Type B pancreatic cell (in vitro differentiated cells): ENCODE measurements at places on chromosomes 5 and 9. TPM values are rescaled to one million over a fixed set of nuclear protein-coding genes. Genes with fewer than 3 reads are reported as not detected.

DNA sequence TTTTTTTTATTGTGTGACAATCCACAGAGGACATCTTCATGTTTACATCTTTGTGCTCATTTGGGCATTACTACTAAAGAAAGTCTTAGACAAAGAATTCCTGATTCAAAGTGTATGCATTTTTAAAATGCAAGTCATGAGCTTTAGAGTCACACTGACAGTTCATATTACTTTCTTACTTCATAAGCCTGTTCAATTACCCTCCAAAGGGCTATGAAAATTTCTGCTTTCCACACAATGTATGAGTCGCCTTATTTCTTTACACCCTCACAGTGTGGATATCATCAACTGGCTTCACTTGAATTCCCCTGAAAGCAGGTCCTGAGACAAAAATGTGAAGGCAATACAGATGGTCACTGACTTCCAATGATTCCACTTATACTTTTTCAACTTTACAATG lies 280.4 kb upstream of the PTGER4 start:
- H3K4me1 ChIP-seq = peaks cover 11% of the 10 kb centered on the region
- no peak for DNase-seq
- H3K4me3 ChIP-seq = no peak overlapping the region
- H3K27me3 ChIP-seq = peaks cover 38% of the 10 kb centered on the region
- H3K36me3 ChIP-seq = no peaks in the 10 kb centered on the region

- H3K4me1 ChIP-seq = peaks cover 5% of the 10 kb centered on the region
- no peak overlapping the region for H3K4me3 ChIP-seq
- no peaks in the 10 kb centered on the region for H3K27me3 ChIP-seq
- no peak for DNase-seq
- no peaks in the 10 kb centered on the region for H3K36me3 ChIP-seq
These were observed 172.1 kb downstream of the SNX18 start for GRCh38 chr5:54689411-54690251.

GRCh38 chr5:128572051-128572929 lies 34.2 kb upstream of the FBN2 start:
- H3K27ac ChIP-seq = no peak overlapping the region
- H3K27me3 ChIP-seq = no peaks in the 10 kb centered on the region
- no peaks in the 10 kb centered on the region for H3K36me3 ChIP-seq
- DNase-seq = no peak
- H3K4me1 ChIP-seq = no peaks in the 10 kb centered on the region

DNA sequence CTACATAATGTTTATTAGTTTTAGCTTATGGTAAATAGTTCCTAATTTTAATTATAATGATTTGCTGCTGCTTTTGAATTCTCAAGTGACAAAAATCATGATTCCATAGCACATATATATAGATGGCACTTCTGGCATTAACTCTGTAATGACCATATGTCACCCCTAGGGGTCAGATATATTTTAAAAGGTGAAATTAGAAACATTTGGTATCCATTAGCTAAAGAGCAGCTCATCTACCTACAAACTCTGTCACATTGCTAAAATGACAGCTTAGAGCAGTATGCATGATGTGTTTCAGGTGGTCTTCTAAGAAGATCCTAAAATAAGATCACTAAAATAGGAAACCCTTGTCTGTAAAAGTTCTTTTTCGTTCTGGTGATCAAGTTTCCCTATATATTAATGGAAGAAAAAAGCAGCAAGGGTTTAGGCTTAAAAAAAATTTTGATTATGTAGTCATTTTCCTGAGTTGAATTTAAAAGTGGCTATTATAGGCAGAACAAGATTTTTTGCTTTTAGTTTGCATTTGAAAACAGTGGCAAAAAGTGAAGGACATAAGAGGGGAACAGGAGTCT lies 157.7 kb upstream of the POU5F2 start:
- no peaks in the 10 kb centered on the region for H3K27me3 ChIP-seq
- no peaks in the 10 kb centered on the region for H3K36me3 ChIP-seq
- no peak overlapping the region for H3K4me3 ChIP-seq
- peaks cover 8% of the 10 kb centered on the region for H3K4me1 ChIP-seq
- DNase-seq = no peak

- H3K36me3 ChIP-seq = no peaks in the 10 kb centered on the region
- peaks cover 5% of the 10 kb centered on the region for H3K4me1 ChIP-seq
- no peak overlapping the region for H3K4me3 ChIP-seq
- DNase-seq = no peak
- no peaks in the 10 kb centered on the region for H3K27me3 ChIP-seq
These were observed 21.7 kb downstream of the F2RL2 start for GRCh38 chr5:76601470-76601869.

GRCh38 chr9:78121488-78121887 lies 89.9 kb upstream of the GNAQ start:
- H3K36me3 ChIP-seq = no peaks in the 10 kb centered on the region
- H3K4me1 ChIP-seq = no peaks in the 10 kb centered on the region
- H3K27me3 ChIP-seq = peaks cover 10% of the 10 kb centered on the region
- H3K4me3 ChIP-seq = no peak overlapping the region
- DNase-seq = no peak

DNA sequence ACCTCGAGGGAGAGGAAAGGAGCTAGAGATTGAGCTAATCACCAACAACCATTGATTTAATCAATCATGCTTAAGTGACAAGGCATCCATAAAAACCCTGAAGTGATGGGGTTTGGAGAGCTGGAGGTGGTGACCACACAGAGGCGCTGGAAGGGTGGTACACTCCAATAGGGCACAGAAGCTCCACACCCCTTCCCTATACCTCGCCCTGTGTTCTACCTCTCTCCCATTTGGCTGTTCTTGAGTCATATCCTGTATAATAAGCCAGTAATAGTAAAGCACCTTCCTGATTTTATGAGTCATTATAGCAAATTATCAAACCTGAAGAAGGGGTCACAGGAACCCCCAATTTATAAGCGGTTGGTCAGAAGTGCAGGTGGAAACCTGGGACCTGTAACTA lies 18.3 kb downstream of the ACTL7B start:
- H3K27ac ChIP-seq = no peak overlapping the region
- H3K36me3 ChIP-seq = no peaks in the 10 kb centered on the region
- peaks cover 7% of the 10 kb centered on the region for H3K27me3 ChIP-seq
- H3K4me3 ChIP-seq = no peak overlapping the region
- H3K4me1 ChIP-seq = no peaks in the 10 kb centered on the region
- DNase-seq = no peak

- no peak overlapping the region for H3K4me3 ChIP-seq
- no peak for DNase-seq
- no peak overlapping the region for H3K27ac ChIP-seq
- H3K4me1 ChIP-seq = peaks cover 18% of the 10 kb centered on the region
These were observed 211.6 kb upstream of the PANK3 start for GRCh38 chr5:168790671-168791250.

GRCh38 chr9:4375424-4376200 lies 75.7 kb upstream of the GLIS3 start:
- H3K4me1 ChIP-seq = no peaks in the 10 kb centered on the region
- H3K36me3 ChIP-seq = no peaks in the 10 kb centered on the region
- no peak overlapping the region for H3K4me3 ChIP-seq

GRCh38 chr9:20684035-20684874 lies at the start of gene FOCAD:
TSS of gene FOCAD (plus strand) at chr9:20684259. CDS start at chr9:20715354, 31,095 bp downstream.
- peaks cover 21% of the 10 kb centered on the region for H3K4me1 ChIP-seq
- H3K27ac ChIP-seq = peak within 1 kb of the TSS; percentile 91
- H3K36me3 ChIP-seq = no peaks in the 10 kb centered on the region
- H3K4me3 ChIP-seq = peak within 1 kb of the TSS; percentile 92
- peak; percentile 97 for DNase-seq

- H3K4me1 ChIP-seq = no peaks in the 10 kb centered on the region
- no peak for DNase-seq
- no peaks in the 10 kb centered on the region for H3K27me3 ChIP-seq
- no peak overlapping the region for H3K27ac ChIP-seq
These were observed 1952.6 kb downstream of the MAT2B start for GRCh38 chr5:165457859-165458481.

GRCh38 chr5:114391321-114391720 lies 29.5 kb downstream of the KCNN2 start:
- DNase-seq = no peak
- H3K4me3 ChIP-seq = no peak overlapping the region
- no peak overlapping the region for H3K27ac ChIP-seq
- no peaks in the 10 kb centered on the region for H3K36me3 ChIP-seq
- H3K27me3 ChIP-seq = no peaks in the 10 kb centered on the region
- no peaks in the 10 kb centered on the region for H3K4me1 ChIP-seq

- peak; percentile 75 for DNase-seq
- no peak overlapping the region for H3K27ac ChIP-seq
- H3K36me3 ChIP-seq = peaks cover 11% of the 10 kb centered on the region
- H3K4me1 ChIP-seq = peaks cover 41% of the 10 kb centered on the region
- peaks cover 13% of the 10 kb centered on the region for H3K27me3 ChIP-seq
These were observed 553 bp downstream of the MAP3K1 start for GRCh38 chr5:56815658-56816545.

DNA sequence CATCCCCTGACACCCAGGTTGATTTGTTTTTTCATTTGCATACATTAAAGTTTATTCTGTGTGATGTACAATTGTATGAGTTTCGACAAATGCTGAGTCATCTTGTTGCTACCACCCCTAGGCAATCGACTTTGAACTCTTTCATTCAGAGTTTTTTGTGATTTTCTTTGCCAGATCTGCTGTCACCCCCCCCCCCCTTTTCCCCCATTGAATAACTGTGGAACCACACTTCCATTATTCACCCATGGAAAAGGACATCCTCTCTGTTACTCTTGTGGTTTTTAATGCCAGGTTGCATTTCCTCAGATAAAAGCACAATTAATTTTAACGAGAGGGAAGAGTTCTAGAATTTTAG lies 13.7 kb upstream of the FAM120AOS start:
- H3K4me3 ChIP-seq = no peak overlapping the region
- H3K27ac ChIP-seq = peak overlapping the region; percentile 19
- H3K27me3 ChIP-seq = no peaks in the 10 kb centered on the region
- H3K4me1 ChIP-seq = peaks cover 72% of the 10 kb centered on the region

DNA sequence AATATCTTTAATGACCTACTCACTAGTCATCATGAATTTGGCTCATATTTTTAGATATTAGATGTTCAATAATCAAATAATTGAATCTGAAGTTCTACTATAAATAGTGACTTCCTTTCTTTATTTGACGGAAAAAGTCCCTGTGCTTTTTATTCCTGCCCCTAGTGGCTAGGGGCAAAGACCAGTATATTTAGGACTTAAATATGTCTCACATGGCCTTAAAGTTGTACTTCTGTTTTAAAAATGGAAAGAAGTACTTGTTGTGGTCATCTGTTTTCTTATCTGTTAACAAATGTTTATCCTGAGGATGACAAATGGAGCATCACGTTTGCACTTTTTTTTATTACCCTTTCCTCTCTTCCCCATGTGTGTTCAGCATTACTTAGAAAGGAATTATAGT lies 89.2 kb upstream of the GRHPR start:
- no peak overlapping the region for H3K4me3 ChIP-seq
- H3K27ac ChIP-seq = no peak overlapping the region
- H3K36me3 ChIP-seq = no peaks in the 10 kb centered on the region
- H3K27me3 ChIP-seq = no peaks in the 10 kb centered on the region

- no peaks in the 10 kb centered on the region for H3K36me3 ChIP-seq
- H3K27me3 ChIP-seq = peaks cover 5% of the 10 kb centered on the region
- no peaks in the 10 kb centered on the region for H3K4me1 ChIP-seq
- no peak for DNase-seq
- H3K27ac ChIP-seq = no peak overlapping the region
These were observed 125.3 kb upstream of the MEF2C start for GRCh38 chr5:89008291-89008690.

DNA sequence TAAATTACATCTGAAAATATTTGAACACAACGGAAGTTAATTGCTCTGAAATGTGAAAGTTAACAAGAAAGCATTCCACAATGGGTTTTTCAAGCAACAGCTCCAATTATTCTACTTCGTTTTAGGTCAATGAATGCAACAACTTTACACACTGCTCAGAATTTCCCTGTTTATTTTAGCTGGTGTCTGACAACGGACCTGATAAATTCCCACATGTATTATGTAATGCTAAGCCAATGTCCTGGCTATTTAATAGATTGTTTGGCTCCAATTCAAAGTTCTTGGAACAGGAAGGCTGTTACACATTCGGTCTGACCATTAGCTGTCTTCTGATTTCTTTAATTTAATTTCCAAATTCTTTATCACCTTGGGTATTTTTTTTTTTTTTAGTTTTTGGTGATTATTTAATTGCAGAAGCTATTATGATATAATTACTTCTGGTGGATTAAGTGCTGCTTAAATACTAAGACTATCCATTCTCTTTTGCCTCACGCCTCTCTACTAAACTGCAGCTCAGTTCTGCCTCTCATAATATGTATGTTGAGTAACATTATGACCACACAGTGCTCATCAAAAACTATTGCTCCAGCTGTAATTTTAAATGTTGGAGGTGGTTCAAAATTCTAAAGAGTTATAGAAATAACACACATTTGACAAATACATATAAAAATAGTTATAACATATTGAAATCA lies 57.9 kb downstream of the MEF2C start:
- no peaks in the 10 kb centered on the region for H3K36me3 ChIP-seq
- no peak overlapping the region for H3K4me3 ChIP-seq
- H3K4me1 ChIP-seq = peaks cover 18% of the 10 kb centered on the region
- no peak for DNase-seq

GRCh38 chr9:37961351-37961750 lies 57.4 kb upstream of the SLC25A51 start:
- no peak overlapping the region for H3K27ac ChIP-seq
- no peaks in the 10 kb centered on the region for H3K27me3 ChIP-seq
- H3K36me3 ChIP-seq = peaks cover under 1% of the 10 kb centered on the region
- peaks cover 17% of the 10 kb centered on the region for H3K4me1 ChIP-seq
- DNase-seq = no peak

GRCh38 chr5:167708449-167708848 lies 583.0 kb upstream of the WWC1 start:
- no peaks in the 10 kb centered on the region for H3K36me3 ChIP-seq
- H3K4me1 ChIP-seq = no peaks in the 10 kb centered on the region
- no peak overlapping the region for H3K4me3 ChIP-seq
- no peaks in the 10 kb centered on the region for H3K27me3 ChIP-seq

GRCh38 chr5:126676195-126676624 lies 75.5 kb downstream of the PHAX start:
- no peaks in the 10 kb centered on the region for H3K36me3 ChIP-seq
- no peak for DNase-seq
- peaks cover 17% of the 10 kb centered on the region for H3K27me3 ChIP-seq
- H3K4me3 ChIP-seq = no peak overlapping the region

DNA sequence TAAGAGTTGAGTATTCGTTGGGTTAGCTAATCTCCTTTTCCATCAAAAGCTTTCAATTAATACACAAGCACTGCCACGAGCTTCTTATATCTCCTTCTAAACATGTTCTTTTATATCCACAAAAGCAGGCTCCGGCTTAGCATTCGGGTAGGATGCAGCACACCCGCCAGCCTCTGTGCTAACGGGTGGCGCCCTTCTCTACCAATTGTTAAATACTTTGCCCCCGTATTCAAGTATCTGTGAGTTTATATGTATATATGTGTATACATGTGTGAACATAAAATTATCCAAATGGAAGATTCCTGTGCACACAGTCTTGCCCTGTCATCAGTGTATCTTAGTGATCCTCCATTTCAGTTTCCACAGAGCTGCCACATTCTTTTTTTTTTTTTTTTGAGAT lies 27.8 kb downstream of the BNIP1 start:
- no peak overlapping the region for H3K4me3 ChIP-seq
- no peaks in the 10 kb centered on the region for H3K27me3 ChIP-seq
- no peak for DNase-seq
- no peaks in the 10 kb centered on the region for H3K4me1 ChIP-seq

GRCh38 chr9:37975639-37976038 lies 71.7 kb upstream of the SLC25A51 start:
- DNase-seq = no peak
- peaks cover 11% of the 10 kb centered on the region for H3K36me3 ChIP-seq
- no peaks in the 10 kb centered on the region for H3K27me3 ChIP-seq

Gene LHX2
- 1.2 TPM in 1 of 2 replicates, not detected in the other for total RNA-seq

Gene DNAJB5
- total RNA-seq = 4.8 and 12.2 TPM in 2 replicates

Gene ENTPD8
- 2.1 and 3.5 TPM in 2 replicates for total RNA-seq

Gene SHISAL2B
- total RNA-seq = 0.63 TPM in 1 of 2 replicates, not detected in the other

Gene IGIP
- 2.6 and 2.9 TPM in 2 replicates for total RNA-seq

Gene NMUR2
- 0.33 and 0.80 TPM in 2 replicates for total RNA-seq

Gene SELENOP
- total RNA-seq = 65.5 and 96.2 TPM in 2 replicates

Gene ROR2
- 7.4 and 48.9 TPM in 2 replicates for total RNA-seq

Gene ACTBL2
- not detected in 2 replicates for total RNA-seq

Gene SLC1A3
- total RNA-seq = 15.3 and 93.2 TPM in 2 replicates
